ENCODE measurements at places on chromosomes 6 and 20.
A peak's percentile ranks its signal among the peaks of the same experiment; 100 is the strongest.

- no peak for DNase-seq
Observed at GRCh38 chr6:15268137-15268908, 22.5 kb downstream of the JARID2 start.

GRCh38 chr20:14355791-14356190, 18.4 kb upstream of the FLRT3 start:
- no peak for DNase-seq

DNA sequence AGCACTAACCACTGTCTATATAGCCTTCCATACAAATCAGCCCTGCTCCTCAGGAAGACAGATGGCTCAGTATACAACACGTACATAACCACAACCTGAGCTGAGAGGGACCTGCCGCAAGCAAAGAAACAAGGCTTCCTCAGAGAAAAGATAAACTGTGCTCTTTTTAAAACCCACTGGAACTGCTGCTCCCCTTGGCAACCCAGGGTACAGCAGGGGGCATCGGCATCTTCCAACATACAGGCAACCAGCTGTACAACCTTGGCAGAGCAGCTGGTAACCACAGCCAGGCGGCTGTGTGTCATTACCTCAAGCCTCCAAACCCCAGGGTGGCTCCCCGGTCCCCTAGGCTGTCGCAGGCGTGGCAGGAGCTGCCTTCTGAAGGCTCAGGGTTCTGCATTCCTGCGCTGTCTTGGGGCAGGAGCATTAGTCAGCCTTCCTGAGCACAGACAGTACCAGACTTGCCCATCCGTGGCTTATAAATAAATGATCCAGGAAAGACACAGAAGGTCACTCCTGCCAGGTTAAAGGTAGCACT, 249.5 kb downstream of the ADGRG6 start:
- peak; percentile 26 for DNase-seq

GRCh38 chr6:160735523-160735922, 33.5 kb downstream of the PLG start:
- DNase-seq: no peak

GRCh38 chr20:2421247-2421646, 40.5 kb downstream of the TGM6 start:
- no peak for DNase-seq

DNA sequence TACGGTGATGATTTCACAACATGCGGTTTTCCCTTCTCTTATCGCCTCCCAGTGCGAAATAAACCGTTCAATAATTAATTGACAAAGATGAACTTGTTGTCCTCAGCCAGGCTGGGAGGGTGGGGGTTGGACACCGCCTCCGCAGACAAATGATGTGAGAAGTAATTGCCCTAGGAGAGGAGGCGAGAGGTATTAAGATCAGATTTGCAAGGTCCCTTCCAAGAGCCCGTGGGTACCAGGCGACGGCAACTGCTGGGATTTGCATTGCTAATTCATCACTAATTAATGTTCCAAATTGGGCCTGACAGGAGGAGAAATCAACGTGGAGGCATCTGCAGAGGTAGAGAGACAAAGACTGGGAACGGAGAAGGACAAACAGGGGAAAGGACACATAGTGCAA, 90.2 kb upstream of the CCDC167 start:
- DNase-seq: no peak

- no peak for DNase-seq
Observed at GRCh38 chr6:40845553-40845952, 193.5 kb downstream of the UNC5CL start.

- no peak for DNase-seq
Observed at GRCh38 chr6:82178759-82179112, 68.8 kb downstream of the IBTK start.

GRCh38 chr20:34954904-34955230, 739 bp downstream of the GSS start:
- no peak for DNase-seq
